ENCODE measurements at places on chromosomes 7 and 10.

DNA sequence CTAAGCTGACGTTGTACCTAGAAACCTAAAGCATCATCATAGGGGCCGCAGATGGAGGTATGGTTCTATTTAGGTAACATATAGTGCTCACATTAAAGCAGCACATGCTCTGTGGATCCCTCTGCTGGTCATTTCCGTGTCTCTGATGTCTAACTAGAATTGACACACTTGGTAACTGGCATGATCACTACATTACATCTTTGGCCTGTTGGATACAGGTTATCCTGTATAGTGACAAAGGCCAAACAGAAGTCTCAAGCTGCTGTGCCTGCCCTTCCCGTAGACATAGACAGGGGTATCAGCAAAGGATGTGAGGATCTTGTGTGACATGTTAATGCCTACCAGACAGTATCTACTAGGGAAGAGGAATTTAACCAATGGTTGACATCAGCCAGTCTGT, 51.2 kb downstream of the KIF5B start:
- no peak for DNase-seq

DNA sequence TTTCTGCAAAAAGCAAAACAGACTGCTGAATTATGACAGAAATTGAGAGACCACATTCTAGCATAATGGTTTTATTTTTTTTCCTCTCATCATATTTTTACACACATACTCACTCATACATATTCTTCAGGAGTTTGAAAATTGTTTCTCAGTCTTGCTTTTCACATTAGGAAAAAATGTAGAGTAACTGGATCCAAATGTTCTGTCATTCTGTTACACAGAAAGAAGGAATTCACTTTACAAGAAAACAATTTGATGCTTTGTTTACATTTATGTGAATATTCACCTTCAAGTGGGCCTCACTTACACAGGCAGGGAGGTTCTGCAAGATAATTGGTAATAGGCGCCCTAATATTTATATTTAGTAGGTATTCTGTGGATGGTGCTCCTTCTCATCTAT, 82.0 kb downstream of the ARL4A start:
- no peak for DNase-seq

- DNase-seq = no peak
Measured at GRCh38 chr10:3500408-3500856, 284.6 kb downstream of the KLF6 start.

GRCh38 chr7:155963356-155963755, 151.1 kb upstream of the SHH start:
- no peak for DNase-seq

DNA sequence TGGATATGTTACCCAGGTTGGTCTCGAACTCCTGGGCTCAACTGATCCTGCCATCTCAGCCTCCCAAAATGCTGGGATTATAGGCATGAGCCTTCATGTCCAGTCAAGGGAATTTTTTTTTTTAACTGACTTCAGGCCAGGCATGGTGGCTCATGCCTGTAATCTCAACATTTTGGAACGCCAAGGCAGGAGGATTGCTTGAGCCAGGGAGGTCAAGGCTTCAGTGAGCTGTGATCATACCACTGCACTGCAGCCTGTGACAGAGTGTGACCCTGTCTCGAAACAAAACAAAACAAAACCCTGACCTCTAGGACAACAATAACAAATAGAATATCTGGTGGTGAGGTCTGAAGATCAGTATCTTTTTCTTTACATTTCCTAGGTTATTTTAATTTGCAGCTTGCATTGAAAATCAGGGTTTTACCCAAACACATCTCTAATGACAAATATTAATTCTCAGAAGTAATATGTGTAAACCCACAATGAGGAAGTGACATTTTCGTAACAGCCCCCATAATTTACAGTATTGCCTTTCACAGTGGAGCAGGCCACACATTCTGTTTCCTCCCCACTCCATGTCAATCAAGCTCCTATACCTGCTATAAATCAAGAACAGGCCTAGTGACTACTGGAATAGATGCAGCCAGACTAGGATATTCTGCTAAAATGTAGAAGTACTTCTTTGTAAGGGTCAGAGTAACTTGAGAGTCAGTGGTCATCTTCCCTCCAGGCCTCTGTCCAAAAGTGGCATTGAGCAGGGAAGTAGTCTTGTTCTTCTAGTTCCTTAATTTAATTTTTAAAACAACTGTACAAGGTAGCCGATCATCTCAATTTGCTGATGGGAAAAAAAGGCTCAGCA, 43.3 kb upstream of the ECHDC3 start:
- DNase-seq = no peak

GRCh38 chr7:104045183-104045582, 55.7 kb upstream of the RELN start:
- no peak for DNase-seq

DNA sequence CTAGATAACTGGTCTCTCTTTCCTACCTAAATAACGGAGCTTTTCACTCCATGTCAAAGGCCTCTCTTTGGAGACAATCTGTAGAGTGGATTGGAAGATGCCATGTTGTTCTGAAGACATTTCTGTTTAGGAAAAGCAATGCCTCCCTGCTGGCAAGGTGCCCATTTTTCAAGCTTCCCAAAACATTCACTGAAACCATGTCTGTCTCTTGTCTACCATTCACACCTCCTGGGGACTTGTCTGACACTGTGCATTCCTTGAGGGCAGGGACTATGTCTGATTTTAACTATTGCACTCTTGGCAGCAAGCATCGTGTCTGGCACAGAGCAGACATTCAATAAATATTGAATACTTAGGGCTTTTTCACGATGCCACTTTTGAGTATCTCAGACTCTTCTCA, 528.9 kb upstream of the NRP1 start:
- DNase-seq = no peak

GRCh38 chr7:17041324-17041723, 159.5 kb upstream of the AGR3 start:
- no peak for DNase-seq

DNA sequence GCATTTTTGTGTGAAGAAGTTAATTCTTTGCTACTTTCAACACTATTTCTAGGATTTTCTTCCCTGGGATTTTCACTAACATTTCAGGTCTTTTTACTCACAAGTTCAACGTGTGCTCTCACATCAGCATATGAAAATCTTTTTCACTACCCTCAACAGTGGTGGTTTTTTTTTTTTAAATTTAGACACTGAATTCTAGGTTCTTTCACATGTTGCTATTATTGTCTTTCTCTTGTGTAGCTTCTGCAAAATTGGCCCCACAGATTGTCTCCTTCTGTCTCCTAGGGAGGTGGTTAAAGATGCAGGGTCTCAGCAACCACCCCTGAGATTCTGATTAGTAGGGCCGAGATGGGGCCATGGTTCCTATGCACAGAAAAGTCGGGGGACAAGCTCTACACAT, 165.0 kb upstream of the GPR26 start:
- DNase-seq = no peak

GRCh38 chr7:112481833-112482670, 1.3 kb downstream of the LSMEM1 start:
- no peak for DNase-seq

DNA sequence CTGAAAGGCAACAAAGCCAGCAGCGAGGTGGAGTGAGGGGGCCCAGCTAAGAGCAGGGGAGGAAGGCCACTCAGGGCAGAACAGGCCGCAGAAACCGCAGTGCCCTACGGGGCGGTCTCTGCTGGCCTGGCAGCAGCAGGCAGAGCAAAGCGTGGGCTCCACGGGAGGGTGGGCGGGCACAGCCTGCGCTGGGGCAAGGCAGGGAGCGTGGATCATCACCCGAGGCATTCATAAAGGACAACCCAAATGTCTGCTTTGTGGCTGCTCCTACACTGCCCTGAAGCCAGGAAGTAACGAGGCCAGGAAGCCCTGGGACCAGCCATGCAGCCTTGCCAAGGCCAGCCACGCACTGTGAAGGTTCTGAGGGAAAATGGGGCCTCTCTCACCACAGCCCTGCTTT, 127.5 kb downstream of the MAD1L1 start:
- DNase-seq = no peak

- DNase-seq = no peak
Measured at GRCh38 chr10:44042075-44042770, 342.7 kb downstream of the CXCL12 start.

GRCh38 chr7:12552876-12553275, 17.6 kb upstream of the SCIN start:
- no peak for DNase-seq

DNA sequence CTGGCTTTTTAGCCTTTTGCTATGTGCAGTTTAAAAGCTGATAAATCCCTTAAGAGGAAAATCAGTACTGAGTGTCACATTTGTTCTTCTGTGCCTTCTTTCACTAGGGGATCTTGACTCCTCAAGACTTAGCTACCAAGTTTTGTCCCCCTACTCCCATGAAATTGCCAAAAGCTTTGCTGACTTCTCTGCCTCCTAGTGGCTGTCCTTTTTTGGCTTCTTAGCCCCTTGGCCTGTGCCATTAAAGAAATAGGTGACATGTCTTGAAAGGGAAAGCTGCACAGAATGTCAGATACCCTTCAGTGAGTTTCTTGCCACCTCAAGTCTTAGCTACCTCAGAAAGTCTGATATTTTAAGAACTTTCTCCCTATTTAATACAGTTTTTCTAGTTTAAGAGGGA, 10.5 kb downstream of the MKLN1 start:
- DNase-seq = no peak

DNA sequence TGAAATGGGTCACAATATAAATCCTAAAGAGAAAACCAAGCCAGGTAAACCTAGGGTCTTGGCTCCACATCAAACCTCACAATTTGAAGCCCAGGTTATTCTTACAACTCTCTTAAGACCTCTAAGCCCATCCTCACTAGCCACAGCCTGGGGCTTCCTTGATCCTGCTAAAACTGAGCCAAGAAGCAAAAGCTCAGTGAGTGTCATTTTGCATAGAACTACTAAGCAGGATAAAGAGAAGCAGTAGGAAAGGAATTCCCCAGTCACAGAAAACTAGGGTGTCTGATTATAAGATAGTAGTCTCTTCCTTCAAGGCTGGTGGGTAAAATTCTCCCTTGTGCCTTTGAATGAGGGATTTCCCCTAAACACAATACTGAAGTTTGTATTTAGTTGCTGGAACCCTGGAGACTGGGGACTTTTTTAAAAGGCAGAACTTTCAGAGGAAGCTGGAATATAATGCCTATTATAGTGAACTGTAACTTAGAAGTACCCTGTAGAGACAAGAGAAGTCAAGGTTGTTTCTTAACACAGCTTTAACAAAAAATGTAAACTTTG, 196.6 kb upstream of the KIAA1217 start:
- DNase-seq = no peak

DNA sequence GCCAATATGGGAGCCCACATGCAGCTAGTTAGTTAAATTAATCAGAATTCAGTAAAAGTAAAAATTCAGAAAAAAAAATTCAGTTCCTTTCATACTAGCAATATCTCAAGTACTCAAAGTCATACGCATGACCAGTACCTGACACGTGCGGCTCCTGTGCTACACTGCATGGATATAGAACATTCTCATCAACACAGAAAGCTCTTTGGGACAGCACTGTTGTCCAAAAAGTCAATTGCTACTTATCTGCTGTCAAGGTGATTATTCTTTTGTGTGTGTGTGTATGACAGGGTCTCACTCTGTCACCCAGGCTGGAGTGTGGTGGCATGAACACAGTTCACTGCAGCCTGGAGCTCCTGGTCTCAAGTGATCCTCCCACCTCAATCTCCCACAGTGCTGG, 14.9 kb upstream of the ANAPC16 start:
- DNase-seq = no peak

GRCh38 chr10:119161680-119162451, 3.6 kb downstream of the SFXN4 start:
- DNase-seq = no peak

DNA sequence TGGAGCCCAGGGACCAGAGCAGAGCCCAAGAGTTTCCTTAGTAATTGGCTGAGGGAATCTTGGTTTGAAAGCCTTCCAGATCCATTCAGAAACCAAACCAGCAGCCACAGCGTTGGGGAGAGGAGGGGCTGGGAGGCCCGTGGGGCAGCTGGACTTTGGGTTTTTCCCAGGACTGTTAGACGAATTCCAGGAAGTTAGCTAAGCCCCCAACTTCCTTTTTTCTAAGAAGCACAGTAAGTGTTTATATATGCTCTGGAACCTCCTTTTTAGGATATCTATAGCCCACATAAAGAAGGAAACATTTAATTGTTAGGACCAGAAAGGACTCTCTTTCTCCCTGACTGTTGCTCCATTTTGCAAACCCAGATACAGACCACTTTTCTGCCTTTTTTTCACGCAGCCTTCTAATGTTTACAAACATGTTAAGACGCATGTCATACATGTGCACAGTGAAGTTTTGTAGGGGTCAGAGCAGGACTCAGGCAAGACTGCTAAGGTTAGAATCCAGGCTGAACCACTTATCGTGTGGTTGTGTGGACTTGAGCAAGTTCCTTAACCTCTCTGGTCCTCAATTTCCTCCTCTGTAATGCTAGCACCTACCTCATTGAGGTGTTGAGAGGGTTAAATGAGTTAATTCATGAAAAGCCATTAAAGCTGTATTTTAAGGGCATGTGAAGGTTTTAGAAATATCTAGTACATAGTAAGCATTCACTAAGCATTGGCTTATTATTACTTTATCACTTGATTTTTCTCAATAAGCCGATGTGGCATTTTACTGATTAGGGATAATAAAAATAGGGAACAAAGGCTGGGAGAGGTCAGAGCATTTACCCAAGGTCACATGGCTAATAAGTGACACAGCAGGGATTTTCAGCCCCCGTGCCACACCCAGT, 42.4 kb downstream of the TBATA start:
- DNase-seq = no peak

GRCh38 chr7:24356718-24357386, 72.9 kb downstream of the NPY start:
- DNase-seq = no peak

DNA sequence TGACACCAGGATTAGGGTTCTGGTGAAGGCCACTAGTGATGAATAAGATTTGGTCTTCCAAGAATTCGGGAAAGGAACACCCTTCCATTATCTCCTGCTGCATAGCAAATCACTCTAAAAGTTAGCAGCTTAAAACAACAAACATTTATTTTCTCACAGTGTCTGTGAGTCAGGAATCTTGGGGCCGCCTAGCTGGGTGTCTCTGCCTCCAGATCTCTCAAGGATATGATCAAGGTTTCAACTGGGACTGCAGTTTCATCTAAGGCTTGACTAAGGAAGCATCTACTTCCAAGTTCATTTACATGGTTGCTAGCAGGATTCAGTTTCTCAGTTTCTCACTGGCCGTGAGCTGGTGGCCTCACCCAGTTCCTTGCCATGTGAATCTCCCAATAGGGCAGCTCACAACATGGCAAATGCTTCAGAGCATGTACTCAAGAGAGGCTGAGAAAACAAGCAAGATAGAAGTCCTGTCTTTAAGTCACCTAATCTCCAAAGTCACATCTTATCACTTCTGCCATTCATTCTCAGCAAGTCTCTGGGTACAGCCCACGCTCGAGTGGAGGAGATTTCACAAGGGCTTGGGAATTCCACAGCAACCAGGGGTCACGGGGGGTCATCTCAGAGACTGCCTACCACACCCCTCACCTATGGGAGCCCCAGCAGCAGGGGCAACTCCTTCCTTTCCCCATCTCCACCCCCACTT, 26.8 kb downstream of the TLX1 start:
- DNase-seq = no peak

Data from stimulated activated CD8-positive, alpha-beta memory T cell treated with anti-CD3 and anti-CD28 coated beads, Interleukin-7, amount 100 ng/mL, for 48 hours (primary cell).